ENCODE measurements at places on chromosomes 16 and 17. TPM values are rescaled to one million over a fixed set of nuclear protein-coding genes. Genes with fewer than 3 reads are reported as not detected.

DNA sequence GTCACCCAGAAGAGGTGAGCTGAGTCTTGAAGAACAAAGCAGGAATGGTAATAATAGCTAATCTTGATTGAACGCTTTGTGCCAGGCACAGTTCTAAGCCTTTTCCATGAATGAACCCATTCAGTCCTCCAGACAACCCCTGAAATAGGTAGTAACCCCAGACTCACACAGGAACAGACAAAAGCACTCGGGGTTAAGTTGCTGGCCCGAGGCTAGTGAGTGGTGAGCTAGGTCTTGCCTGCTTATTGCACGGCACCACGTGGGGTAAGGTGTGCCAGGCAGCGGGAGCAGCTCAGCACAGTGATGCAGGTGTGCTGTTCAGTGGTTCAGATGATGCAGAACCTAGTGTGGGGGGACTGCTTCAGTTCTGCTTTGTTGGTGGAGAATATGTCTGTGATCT lies 181.6 kb downstream of the RAB11FIP4 start:
- DNase-seq, result no peak

GRCh38 chr17:68513932-68514331 lies 1.7 kb downstream of the PRKAR1A start:
- no peak for DNase-seq

DNA sequence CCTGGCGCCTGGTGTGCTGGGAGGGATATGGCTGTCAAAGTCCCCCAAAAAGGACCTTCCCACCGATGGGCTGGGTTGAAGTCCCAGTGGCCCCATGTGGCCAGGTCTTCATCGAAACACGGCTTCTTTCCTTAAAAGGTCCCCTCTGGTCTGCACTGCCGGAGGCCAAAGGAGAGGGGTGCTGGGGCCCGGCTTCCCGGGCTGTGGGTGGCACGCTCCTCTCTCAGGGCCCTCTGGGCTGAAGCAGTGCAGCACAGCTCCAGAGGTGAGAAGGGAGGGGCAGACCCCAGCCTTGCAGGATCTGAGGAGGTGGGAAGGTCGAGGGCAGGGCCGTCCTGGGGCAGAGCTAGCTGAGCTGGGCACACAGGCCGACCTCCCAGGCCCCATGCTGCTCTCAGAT lies 6.7 kb downstream of the NPTX1 start:
- no peak for DNase-seq

DNA sequence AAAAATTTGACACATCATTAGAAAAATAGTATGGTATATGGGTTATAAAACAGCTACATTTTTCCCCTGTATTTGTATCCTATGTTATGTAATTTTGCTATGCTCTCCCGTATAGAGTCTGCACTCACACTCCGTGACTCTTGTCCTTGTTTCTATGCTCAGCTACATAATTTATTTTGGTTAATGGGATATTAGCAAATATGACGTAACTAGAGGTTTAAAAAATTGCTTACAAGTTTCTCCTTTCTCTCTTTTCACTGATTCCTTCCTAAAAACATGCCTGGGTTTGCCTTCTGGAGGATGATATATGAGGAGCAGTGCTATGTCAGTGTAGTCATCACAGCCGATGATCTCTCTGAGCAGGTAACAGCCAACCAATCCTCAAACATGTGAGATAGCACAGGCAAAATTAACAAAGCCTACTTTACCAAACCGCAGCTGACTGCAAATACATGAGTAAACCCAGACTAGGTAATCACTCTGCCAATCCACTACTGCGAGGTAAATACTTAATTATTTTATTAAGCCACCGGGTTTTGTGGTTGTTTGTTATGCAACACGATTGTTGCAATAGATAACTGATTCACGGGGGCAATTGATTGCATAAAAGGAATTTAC lies 126.9 kb downstream of the KIF2B start:
- no peak for DNase-seq

GRCh38 chr16:60905811-60906210 lies 1130.4 kb downstream of the CDH8 start:
- DNase-seq, result no peak

DNA sequence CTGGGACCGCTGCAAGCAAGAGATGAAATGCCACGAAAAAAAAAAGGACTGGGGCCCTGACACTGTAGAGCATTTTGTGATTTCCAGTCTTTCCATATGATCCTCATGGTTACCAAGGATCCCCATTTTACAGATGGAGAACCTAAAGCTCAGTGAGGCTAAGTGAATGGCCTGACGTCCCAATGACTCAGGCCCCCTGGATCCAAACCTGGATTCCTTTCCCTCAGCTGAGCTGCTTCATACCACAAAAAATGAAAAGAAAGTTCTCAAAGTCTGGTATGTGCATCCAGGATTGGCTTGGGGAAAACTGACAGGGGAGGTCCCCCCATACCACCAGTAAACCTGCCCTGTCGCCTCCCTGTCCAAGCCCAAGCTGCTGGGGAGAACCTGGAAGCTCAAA lies 80.5 kb downstream of the TEX14 start:
- no peak for DNase-seq

- peak; percentile 76 for DNase-seq
Observed at GRCh38 chr16:84806256-84806889, 13.4 kb upstream of the CRISPLD2 start.

DNA sequence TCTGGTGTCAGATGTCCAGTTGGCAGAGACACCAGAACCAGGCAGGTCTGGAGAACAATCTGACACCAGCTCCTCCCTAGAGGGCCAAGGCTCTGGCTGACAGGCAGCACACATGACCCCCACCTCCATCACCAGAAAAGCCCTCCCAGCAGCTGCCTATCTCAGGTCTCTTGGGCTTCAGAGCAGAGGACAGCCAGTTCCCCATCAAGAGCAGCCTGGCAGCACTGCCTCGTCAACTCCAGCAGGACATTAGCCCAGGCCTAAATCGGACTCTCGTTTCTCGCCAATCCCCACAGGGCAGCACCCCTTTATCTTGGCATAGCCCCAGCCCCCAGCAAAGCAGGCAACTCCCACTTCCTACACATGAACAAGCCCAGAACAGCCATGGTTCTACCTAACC lies 4.4 kb downstream of the JUP start:
- no peak for DNase-seq

DNA sequence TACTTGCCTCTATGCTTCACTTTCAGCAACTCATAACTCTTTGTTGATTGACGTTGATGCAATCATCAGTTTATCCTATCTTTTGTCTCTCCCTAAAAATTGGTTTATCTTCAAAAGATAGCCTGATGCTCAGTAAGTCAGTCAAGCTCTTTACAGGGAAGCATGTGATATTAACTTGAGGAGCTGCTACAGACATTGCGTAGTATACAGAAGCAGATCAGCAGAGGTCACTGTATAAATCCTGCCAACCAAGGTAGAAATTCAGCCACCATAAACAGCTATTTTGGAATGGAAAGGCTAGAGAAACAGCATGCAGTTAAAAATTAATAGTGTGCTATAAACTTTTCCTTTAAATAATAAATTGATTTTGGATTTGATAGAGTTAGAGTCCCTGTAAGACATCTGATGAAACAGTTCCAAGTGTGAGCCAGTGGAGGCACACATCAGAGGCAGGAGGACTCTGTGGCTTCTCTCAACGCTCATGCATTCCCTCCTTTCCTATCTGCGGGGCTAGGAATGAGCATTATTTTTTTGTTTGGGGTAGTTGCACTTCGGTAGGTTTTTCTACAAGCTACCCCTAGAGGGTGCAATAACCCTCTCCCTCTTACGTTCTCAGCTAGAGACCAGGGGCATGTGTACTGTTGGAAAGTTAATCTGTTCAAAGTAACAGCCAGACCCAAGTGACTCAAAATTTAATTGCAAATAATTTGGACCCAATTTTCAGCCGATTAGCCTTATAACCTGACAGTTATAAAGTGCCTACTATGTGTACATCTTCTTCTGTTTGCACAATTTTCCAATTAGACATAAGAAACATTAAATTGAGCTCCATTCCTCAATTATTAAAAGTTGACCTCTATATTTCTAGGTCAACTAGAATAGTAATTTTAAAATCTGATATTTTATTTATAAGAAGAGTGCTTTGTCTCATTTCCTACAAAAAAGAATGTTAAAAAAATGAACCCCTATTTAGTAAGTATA lies 647.7 kb upstream of the SOX9 start:
- peak; percentile 18 for DNase-seq

- DNase-seq, result no peak
Observed at GRCh38 chr16:83420206-83420760, 387.5 kb upstream of the HSBP1 start.

GRCh38 chr17:40219594-40220338 lies 662 bp downstream of the WIPF2 start:
- DNase-seq, result peak; percentile 65

DNA sequence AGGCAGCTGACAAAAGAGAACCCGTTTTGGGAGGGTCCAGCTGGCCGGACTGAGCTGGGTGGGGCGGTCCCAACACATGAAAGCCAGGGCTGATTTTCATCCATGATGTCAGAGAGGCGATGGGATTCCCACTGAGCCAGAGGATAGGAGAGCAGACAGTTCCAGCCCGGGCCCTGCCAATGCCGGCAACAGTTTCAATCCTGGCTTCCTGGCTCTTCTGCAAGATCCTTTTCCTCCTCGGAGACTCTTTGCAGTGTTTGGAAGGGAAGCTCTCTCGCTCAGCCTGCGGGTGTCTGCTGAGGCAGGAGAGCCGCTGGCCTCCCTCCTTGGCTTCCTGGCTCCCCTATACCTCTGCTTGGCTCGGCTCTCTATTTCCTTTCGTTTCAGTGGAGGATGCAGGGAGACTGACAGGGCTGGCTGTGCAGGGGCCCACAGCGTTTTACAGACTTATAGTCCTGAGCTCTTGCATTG lies 145.5 kb upstream of the SOX9 start:
- peak; percentile 30 for DNase-seq

- DNase-seq, result no peak
Observed at GRCh38 chr17:15418781-15419180, 48.6 kb downstream of the CDRT4 start.

GRCh38 chr17:14299280-14300141 lies 1.4 kb upstream of the HS3ST3B1 start:
- no peak for DNase-seq

GRCh38 chr16:66972983-66973382 lies 11.9 kb downstream of the CES3 start:
- no peak for DNase-seq

DNA sequence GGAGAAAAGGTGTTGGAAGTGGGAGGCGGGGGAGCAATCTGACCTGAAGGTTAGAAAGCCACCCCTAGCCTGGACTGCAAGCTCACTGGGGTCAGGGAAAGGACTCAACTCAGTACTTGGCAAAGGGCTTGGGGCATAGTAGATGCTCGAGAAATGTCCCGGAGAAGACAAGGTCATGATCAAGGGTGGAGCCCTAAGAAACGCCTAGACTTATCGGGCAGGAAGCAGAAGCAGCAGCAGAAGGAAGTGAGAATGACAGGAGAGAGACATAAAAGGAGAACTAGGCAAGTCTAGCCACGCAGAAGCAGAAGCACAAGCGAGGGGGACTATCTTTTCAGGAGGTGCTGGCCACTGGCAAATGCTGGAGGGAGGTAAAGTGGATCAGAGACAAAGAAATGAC lies 10.2 kb downstream of the COTL1 start:
- DNase-seq, result no peak

- DNase-seq, result no peak
Observed at GRCh38 chr17:38797828-38798227, 1.5 kb downstream of the PIP4K2B start.

DNA sequence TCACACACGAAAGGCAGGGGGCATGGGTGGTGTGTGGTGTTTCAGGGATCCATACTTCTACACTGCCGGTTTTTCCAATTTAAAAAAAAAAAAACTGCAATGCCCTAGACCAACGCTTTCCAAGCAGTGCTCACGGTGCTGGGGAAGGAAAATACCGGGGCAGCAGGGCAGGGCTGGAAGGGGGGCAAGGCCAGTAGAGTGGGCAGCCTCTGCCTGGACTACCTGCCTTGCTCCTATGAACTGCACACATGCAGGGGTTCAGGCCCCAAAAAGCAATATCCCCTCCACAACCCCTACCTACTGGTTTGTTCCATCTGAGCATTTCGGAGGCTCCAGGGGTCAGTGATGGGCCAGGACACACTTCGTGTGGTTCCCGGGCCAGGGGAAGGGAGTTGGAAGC lies 29.4 kb downstream of the RPH3AL start:
- DNase-seq, result no peak

- DNase-seq, result peak; percentile 48
Observed at GRCh38 chr17:58289869-58290268, 9.1 kb upstream of the MPO start.

DNA sequence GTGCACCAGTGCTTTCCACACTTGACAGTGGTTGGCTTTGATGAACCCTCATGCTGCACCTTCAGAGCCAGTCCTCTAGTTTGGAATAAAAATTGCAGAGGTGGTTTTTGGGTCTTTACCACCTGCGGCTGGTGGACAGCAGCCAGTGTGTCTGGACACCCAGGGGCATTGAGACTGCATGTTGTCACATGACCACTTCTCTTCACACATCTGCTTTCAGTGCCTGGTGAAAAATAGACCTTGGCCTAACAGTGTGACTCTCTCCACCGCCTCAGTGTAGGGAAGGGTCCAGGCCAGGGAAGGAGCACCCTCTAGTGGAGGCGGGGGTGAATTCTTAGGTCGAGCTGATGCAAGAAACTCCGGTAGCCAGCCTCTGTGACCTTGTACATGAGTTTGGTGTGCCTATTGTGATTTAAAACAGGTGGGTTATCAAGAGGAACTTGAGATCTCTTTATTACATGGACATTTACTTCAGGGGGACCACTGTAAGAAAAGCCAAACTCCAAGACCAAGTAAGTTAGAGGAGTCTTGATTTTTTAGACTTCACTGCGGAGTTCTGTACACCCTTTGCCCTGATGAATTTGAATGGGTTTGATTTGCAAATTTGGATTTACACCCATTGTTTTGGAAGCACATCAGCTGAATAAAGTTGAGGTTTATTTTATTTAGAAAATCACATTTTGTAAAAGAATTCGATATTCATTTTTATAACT lies 17.9 kb downstream of the GOSR2 start:
- peak; percentile 50 for DNase-seq

Gene DEXI
- total RNA-seq, result 42.4 TPM

Gene PRPSAP1
- total RNA-seq, result 73.0 TPM

Gene GRB7
- 55.9 TPM for total RNA-seq

Gene PAGR1
- total RNA-seq, result 27.5 TPM

Gene FSCN2
- 4.3 TPM for total RNA-seq

Gene TPSD1
- not detected for total RNA-seq

Gene TBC1D26
- 0.85 TPM for total RNA-seq

Gene MSRB1
- total RNA-seq, result 49.4 TPM

Gene C1QL1
- 1.3 TPM for total RNA-seq
